ENCODE measurements at places on chromosomes 6 and 20.

- DNase-seq = no peak
Observed at GRCh38 chr6:111975466-111975865, 78.4 kb upstream of the CCN6 start.

GRCh38 chr6:25504661-25505060 is 147.4 kb upstream of the SCGN start:
- no peak for DNase-seq

DNA sequence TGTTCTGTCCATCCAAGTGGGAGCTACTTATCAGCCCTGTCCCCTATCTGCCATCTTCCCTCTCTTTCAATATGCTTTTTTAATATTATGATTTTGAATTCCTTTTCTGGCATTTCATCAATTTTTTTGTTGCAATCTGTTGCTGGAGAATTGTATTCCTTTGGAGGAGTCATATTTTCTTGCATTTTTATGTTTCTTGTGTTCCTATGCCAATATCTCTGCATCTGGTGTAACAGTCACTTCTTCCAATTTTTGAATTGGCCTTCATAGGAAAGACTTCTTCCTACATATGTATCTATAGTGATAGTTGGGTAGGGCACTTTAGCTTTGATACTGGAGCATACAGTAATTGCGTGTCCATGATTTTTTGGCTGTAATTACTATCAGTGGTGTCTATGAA is 70.1 kb downstream of the ZC2HC1B start:
- DNase-seq = no peak

- no peak for DNase-seq
Observed at GRCh38 chr6:28335040-28335563, 846 bp downstream of the ZSCAN31 start.

DNA sequence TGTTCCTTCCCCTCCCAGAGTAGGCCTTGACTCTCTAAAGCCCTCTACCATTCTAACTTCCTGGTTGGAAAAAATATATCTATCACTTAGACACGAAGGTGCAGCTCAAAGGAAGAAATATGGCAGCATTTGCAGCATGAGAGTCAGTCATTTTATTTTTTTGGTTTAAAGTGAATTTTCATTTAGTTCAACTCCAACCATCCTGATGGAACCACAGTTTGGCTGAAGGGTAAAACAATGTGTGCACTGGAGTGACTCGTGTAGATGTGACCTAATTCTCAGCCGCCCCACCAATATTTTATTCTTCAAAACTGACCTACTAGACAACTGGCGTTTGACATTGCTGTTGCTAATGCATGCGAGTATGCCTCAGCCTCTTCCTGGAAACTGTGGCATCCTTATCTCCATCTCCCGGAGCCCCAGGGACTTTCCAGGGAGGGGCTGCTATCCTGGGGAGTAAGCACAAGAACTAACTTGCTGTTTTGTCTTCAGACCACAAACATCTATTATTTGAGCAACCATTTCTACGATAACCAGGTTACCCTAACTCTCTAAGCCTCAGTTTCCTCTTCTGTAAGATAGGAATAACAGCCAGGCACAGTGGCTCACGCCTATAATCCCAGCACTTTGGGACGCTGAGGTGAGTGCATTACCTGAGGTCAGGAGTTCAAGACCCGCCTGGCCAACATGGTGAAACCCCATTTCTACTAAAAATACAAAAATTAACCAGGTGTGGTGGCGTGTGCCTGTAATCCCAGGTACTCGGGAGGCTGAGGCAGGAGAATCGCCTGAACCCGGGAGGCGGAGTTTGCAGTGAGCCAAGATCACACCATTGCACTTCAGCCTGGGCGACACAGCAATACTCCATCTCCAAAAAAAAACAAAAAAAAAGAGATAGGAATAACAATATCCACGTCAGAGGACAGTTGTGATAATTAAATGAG is 148.7 kb upstream of the JARID2 start:
- no peak for DNase-seq

GRCh38 chr6:167089243-167090142 is 33.4 kb upstream of the CCR6 start:
- no peak for DNase-seq

DNA sequence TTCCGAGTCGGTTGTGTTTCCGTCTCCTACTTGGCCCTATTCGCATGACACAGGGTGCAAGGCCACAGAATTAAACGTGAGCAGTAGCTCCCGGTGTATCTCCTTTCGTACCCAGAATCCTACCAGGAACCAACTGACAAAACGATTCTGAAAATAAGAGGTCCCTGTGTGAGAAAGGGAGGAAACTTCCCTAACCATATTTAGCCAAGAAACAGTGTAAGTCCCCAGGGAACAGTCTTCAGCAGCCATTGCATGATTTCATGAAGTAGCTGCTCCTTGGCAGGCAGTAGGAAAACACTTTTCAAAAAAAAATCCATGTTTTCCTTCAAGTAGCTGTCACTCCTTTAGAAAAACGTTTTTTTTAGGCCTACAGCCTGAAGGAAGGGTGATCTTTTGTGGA is 46.9 kb downstream of the PDE10A start:
- no peak for DNase-seq

GRCh38 chr6:103122766-103123601 is 1729.5 kb downstream of the GRIK2 start:
- peak; percentile 4 for DNase-seq

- no peak for DNase-seq
Observed at GRCh38 chr6:1609648-1610496, at the start of gene FOXC1. Gene FOXC1, plus strand, starts transcription at chr6:1609915. Its CDS starts 531 bp downstream, at chr6:1610446.

DNA sequence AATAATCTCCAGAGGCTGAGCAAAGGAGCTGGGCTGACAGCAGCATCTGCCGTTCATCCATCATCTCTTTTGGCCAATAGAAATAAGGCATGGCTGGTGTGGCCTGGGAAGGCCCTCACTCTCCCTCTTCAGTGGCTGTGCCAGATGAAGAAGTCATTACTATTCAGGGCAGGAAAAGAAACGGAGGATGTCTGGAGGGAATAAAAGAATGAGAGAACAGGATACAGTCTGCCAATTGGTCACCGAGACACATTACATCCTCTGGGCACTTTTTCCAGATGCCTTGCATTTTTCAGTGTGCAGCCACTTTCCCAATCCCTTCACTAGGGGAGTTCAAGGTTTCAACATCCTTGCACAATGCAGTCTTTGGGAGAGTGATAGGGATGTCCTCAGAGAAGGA is 32.2 kb upstream of the VGLL2 start:
- no peak for DNase-seq

- DNase-seq = no peak
Observed at GRCh38 chr20:24134284-24134683, 145.7 kb upstream of the GGTLC1 start.

DNA sequence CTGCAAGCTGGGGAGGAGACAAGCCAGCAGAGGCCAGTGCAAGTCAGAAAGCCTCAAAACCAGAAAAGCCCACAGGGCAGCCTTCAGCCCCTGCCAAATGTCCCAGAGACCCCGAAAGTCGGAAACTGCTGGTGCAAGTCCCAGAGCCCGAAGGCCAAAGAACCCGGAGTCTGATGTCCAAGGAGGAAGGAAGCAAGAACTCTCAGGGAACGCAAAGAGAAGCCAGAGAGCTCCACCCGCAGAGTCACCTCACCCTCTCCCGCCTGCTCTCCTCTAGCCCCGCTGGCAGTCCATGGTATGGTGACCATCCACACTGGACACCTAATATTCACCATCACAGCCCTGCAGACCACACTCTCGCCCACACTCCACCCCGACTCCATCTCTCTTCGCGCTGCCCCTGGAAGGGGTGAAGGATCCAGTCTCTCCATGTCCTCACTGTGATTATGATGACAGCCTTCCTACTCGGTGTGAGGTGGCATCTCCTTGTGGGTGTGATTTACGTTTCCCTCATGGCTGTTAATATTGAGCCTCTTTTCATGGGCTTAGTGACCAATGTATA is 10.6 kb downstream of the ULBP3 start:
- no peak for DNase-seq

DNA sequence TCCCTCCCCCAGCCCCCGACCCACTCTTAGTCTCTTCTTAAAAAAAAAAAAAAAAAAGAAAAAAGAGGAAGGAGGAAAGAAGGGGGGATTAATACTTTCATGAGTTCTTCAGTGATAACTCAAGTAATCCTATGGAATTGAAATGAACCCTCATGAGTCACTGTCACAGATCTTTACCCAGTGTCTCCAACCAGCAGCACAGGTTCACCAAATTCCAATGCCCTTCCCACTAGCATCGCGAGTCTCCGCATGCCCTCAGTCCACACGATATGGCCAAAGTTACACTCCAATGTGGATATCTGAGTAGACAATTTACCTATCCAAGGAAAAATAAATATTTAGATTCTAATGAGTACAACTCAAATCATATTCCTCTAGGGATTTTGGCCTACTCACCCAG is 74.5 kb downstream of the MDN1 start:
- DNase-seq = no peak

- no peak for DNase-seq
Observed at GRCh38 chr6:135939208-135939591, 87.7 kb downstream of the PDE7B start.

GRCh38 chr20:37566590-37567330 is 39.1 kb upstream of the BLCAP start:
- DNase-seq = no peak

- DNase-seq = no peak
Observed at GRCh38 chr6:50278663-50279062, 228.9 kb upstream of the DEFB112 start.

- DNase-seq = peak; percentile 11
Observed at GRCh38 chr6:11096109-11096508, 2.5 kb downstream of the SMIM13 start.

DNA sequence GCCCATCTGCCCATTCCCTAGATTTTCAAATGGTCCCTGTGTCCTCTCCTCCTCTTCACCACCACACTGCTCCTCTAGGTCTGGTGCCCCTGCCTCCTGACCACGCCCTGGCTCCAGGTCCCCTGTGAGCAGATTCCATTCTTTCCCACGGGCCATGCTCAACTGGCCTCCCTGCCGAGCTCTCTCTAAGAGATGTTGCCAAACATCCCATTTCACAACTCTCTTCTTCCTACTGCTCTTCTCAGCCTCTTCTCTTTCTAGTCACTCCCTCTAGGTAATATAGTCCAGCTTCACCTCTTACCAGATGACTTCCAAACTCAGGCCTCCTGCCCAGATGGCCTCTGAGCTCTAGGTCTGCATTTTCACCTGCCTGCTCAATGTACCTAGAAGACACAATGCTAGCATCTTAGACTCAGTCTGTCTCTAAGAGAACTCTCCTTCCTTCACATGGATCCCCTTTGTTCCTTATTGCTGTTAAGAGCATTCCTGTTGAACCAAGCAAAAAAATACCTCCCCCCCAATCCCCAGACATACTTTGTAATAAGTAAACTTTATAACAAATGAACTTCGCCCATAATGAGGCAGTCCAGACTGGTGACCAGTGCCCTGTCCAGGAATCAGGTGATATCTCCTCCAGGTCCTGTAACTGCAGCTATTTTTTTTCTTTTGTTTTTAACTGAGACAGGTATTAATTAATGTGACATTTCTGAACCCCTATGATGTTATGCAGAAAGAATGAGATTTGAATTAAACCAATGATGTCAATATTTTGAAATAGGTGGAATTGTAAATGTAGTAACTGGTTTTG is 79.0 kb downstream of the LYRM4 start:
- no peak for DNase-seq

GRCh38 chr20:34806255-34806654 is 19.2 kb downstream of the NCOA6 start:
- no peak for DNase-seq

GRCh38 chr6:22612236-22612635 is 42.9 kb downstream of the HDGFL1 start:
- no peak for DNase-seq

DNA sequence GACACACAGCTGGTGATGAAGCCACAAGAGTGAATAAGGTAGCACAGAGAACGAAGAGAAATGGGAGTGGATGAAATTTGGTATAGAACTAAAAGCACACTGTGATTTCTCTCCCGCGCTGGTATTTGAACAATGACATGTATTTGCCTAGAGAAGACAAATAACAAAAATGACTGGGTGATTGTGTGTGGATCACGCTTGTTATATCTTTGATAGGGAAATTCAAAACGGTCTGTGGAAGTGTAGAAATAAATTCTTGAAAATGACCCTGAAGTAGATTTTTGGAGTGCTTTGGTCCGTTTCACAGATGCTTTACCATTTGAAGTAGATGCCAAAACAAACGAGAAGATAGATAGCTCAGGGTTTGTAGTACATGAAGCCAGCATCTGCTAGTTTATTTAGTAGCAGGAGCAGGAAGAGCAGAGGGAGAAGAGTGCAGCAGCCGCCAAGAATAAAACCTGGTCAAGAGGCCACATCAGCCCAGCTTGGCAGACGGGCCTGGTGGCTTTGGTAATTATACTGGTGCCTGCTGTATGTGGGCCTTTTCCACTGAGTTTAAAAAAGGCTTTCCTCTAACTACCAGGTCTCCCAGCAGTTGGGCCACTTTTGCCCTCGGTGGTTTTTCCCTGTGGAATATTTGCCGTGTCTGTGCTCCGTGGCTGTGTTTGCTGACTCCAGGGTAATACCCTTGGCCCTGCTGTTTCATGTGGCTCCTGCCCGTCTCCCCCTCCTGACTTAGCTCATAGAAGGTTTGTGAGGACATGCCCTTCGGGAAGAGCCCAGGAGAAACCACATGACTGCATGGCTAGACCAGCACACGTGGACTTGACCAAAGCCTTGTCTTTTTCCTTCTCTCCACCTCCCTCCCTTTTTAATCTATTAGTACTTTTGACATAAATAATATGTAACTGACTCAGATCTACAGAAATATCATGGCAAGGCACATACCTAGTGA is 294.0 kb downstream of the SOX4 start:
- no peak for DNase-seq

DNA sequence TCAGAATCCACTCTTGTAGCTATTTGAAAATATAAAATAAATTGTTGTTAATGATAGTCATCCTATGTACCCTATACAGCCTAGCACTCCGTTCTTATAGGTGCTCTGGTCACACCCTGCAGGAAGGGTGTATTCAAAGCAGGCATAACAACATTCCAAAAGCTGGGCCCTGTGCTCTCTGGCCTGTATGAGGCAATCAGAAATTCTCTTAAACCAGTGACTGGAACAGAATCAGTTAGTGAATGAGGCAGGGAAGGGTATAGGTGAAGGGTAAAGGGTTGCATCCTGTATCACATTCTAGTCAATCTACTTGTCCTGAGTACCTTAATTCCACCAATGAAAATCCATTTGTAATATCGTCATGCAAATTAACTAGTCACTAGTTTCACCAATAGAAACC is 154.5 kb upstream of the ZNF217 start:
- DNase-seq = no peak

GRCh38 chr6:42400886-42401612 is 50.7 kb downstream of the TRERF1 start:
- DNase-seq = no peak

DNA sequence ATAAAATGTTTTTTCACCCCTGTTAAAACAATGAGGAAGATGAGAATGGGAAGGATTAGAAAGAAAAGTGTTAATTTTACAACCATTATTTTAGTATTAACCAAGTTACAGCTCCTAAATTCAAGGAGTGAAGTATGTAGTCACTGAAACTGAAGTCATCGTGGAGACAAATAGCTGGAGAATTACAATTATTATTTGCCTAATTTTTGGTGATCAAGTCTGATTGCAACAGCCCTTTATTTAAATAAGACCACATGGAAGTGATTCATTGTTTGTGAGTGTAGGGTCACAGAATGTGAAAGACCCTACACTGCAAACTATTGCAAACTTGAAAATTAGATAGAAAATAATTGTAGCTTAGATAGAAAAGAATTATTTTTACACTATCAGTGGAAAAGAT is 292.4 kb downstream of the CENPW start:
- DNase-seq = no peak

- DNase-seq = no peak
Observed at GRCh38 chr6:53768636-53769035, 26.2 kb upstream of the LRRC1 start.
